Cardiac fibroblast (primary cell): ENCODE measurements at places on chromosomes 7 and 10.
A peak's percentile ranks its signal among the peaks of the same experiment; 100 is the strongest.

DNA sequence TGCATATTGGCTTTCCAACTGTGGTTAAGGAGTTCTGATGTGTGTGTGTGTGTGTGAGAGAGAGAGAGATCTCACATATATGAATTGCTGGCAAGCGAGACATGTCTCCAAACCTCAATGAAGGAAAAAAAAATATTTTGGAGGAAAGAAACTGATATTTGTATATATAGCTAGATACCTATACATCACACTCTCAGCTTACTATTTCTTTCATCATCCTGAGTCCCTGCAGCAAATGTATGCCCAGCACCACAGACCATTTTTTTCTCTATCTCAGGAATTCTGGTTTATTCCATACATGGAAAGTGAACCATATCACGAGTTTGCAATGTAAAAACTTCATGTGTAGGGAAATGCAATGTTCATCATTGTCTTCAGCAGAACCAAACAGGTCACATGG, 68.9 kb downstream of the MTERF1 start:
- DNase-seq = no peak

DNA sequence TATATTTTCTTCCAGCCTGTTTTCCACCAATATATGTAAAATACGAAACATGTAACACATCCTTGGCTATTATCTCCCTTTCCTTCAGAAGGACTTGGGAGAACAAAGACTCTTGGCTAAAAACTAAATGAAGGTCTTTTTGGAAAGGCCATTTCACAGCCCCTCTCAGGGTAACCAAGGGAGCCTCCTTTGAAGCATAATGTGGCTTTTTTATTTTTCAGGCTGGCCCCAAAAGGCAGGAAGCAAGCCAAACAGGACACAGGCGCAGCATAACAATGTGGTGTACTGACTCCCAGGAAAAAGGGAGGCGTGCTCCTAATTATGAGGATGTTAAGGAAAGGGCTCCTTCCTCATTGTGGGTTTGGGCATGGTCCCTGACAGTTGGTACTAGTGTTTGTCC, 30.3 kb upstream of the CCSER2 start:
- DNase-seq = no peak

GRCh38 chr7:15462721-15463389, 99.0 kb downstream of the AGMO start:
- no peak for DNase-seq

GRCh38 chr7:24075426-24075810, 208.6 kb upstream of the NPY start:
- no peak for DNase-seq

DNA sequence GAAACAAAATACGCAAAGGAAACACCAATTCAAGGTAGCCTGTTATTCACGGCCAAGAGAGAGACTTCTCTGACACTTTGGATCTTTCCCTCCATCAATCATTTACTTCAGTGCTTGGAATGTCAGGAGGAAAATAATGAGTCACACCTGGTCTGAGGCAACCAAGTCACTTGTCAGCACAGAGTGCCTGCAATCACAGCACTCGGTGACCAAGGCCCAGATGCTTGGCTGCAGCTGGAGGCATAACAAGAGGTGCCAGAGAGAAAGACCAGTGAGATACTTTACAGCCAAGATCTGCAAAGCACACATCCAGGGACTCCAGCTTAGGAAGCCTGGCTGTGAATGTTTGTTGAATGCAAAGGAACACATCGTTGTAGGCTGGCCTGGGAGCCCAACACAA, 33.9 kb downstream of the ASB13 start:
- no peak for DNase-seq

- no peak for DNase-seq
Measured at GRCh38 chr7:8567626-8568025, 134.2 kb downstream of the NXPH1 start.

DNA sequence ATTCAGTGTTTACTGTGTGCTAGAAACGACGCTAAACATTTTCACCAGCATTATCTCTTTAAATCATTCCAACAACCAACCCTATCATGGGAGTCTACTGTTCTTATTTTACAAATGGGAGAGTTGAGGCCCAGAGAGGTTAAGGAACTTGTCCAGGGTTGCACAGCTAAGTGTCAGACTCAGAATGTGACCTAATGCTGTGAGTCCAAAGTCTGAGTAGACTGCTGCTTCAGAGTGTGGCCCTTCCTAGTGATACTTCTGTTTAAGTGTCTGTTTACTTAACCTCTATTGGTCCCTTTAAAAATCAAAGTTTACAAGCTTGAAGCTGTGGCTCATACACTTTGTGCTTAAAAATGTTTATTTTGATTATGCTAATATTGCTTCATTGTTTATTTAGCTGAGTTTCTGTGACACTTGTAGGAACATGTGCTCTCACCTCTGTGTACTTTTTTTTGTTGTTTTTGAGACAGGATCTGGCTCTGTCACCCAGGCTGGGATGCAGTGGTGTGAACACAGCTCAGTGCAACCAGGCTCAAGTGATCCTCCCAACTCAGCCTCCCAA, 84.4 kb upstream of the SYPL1 start:
- no peak for DNase-seq

DNA sequence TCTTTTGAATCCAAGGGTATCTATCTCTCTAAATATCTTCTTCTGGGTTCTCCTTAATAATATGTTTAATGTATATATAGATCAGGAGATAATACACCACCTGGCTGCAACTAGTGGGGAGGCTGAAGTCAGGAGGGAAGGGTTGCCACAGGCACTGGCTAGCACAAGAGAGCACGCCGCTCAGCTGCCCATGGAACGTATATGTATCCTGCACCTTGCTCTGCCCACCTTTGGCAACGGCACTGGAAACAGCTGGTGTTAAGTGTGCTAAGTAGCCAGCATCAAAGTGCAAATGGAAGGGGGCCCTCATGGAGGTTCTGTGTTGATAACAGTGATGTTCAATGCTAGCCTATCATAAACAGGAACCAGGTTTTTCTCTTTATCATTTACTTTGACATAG, 49.8 kb upstream of the FAM133B start:
- no peak for DNase-seq

GRCh38 chr10:114987995-114988394, 50.0 kb downstream of the TRUB1 start:
- peak; percentile 80 for DNase-seq

DNA sequence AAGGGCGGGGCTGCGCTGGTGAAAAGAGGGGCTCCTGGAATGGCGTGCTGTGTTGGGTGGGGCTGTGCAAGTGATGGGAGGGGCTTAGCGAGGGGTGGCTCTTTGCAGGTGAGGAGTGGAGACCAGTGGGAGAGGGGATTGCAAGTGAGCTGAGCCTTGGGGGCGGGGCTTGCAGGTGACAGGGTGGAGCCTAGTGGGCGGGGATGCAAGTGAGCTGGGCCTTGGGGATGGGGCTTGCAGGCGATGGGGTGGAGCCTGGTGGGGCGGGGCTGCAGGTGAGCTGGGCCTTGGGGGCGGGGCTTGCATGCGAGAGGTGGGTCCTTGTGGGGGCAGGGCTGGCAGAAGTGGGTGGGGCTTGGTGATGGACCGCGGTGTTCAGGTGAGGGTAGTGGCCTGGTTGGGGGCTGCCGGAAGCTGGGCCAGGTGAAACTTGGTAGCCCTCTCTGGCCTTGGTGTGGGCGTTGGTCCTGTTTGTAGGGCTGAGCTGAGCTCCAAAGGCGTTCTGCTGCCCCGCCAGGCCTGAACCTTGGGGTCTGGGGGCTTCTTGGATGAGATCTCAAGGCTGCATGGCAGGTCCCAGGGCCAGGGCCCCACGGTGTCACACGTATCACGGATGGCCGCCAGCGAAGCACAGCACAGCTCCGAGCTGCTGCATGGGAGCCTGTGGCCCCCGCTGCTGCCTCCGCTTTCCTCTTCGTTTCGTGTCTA, 743 bp upstream of the PITRM1 start:
- no peak for DNase-seq

- DNase-seq = no peak
Measured at GRCh38 chr10:67665491-67665890, 30.5 kb downstream of the CTNNA3 start.

DNA sequence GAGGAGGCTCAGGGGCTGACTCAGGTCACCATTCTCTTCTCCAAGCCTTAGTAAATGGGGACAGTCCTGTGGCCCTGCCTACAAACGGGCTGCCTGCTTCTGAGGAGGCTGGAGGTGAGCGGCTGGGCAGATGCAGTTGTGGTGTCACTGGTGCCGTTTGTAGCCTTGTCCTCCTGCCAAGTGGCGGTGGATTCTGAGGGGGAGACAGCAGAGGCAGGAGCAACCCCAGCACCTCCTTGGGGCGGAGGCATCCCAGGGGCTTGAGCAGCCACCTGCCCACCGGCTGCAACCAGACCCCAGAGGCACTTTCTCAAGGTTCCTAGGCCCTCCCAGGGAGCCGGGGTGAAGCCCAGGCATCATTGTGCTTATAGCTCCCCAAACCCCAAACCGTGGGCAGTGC, 112.5 kb downstream of the ZMIZ1 start:
- DNase-seq = no peak

DNA sequence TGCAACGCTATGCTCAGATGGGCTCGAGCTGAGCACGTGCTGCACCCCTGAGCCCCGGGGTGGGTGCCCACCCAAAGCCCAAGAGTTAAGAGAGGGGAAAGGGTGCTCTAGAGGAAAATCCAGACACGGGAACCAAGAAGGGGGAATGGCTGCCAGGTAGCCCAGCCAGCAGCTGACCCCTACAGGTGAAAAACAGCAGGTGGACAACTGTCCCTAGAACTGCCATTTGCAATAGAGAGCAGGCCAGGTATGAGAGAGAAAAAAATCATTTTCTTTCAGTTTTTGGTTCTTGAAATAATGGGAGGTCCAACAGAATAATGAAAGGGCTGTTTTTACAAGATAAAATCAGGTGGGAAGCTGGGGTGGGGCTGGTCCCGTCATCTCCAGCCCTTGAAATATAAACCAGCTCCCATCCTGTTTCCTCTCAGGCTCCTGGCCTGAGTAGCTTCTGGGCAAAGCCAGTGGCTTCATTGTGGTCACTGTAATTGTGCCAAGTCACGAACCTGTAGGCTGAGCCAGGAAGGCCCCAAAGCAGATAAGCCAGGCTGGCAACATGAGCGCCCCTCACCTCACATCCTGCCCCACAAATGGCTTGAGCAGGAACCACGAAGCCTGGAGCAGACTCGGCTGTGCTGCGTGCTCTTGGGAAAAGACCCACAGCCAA, 257.8 kb downstream of the SNX10 start:
- DNase-seq = no peak

- DNase-seq = no peak
Measured at GRCh38 chr10:52874581-52874980, 102.0 kb upstream of the MBL2 start.

GRCh38 chr10:86164174-86164774, 202.3 kb downstream of the GRID1 start:
- no peak for DNase-seq

DNA sequence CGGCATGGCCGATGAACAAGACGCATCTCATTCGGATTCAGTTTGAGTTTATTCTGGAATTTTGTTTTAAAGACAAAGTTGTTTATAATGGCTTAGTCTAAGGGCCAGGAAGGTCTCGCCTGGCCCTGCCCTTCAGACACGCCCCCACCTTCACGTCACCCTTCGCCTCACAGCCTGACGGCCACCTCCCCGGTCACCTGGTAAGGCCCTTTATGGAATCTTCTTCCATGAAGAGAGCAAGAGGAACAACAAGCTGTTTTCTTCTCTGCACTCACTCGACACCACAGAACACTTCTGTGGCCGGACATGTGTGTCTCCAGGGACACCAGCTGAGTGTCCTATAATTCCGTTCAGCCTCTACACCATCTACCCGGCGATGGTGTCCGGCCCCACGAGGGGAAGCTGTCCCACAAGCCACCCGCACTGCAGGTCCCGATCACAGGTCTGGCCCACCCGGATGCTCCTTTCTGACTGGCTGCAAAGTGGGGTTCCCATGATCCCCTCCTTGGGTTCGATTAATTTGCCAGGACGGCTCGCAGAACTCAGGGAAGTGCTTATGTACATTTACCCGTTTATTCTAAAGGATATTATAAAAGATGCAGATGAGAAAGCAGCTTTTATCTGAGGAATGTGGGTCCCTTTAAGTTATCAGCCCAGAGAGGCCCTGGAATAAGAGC, 17.4 kb upstream of the KNDC1 start:
- no peak for DNase-seq

GRCh38 chr7:111089822-111090426, 1.0 kb upstream of the LRRN3 start:
- peak; percentile 68 for DNase-seq

- DNase-seq = no peak
Measured at GRCh38 chr10:4450169-4450568, 375.8 kb upstream of the AKR1E2 start.

GRCh38 chr10:65816536-65816935, 1109.3 kb upstream of the LRRTM3 start:
- DNase-seq = no peak

DNA sequence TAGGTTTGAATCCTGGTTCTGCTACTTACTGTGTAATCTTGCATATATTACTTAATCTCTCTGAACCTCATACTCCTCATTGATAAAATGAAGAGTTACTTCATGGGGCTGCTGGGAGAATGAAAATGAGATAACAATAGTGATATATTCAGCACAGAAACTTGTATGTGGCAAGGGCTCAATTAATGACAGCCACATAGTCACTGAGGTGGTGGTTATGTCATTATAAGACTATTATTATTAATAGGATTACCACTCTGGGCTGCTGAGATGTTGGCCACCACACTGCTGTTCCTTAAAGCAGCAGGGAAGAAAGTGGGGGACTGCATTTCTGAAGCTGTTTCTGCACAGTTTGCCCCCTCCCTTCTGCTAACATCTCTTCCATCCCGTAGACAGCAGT, 100.4 kb upstream of the PDLIM1 start:
- DNase-seq = no peak

- peak; percentile 24 for DNase-seq
Measured at GRCh38 chr7:111873963-111874690, 311.8 kb upstream of the IMMP2L start.

- no peak for DNase-seq
Measured at GRCh38 chr10:70084189-70084588, 31.5 kb downstream of the MACROH2A2 start.
